HepG2 (cell line): ENCODE measurements at places on chromosomes 2 and 18. TPM values are rescaled to one million over a fixed set of nuclear protein-coding genes. Genes with fewer than 3 reads are reported as not detected.

The SDC1 gene
- total RNA-seq: 47.5 and 119 TPM in 2 replicates

The CROCC2 gene
- not detected in 2 replicates for total RNA-seq

The HOXD3 gene
- total RNA-seq: 0.08 and 0.09 TPM in 2 replicates

- DNase-seq: no peak
These were observed 13.5 kb upstream of the NPC1 start for GRCh38 chr18:23599809-23600208.

GRCh38 chr18:58321986-58322385 is 278.0 kb downstream of the NEDD4L start:
- DNase-seq: peak; percentile 50

DNA sequence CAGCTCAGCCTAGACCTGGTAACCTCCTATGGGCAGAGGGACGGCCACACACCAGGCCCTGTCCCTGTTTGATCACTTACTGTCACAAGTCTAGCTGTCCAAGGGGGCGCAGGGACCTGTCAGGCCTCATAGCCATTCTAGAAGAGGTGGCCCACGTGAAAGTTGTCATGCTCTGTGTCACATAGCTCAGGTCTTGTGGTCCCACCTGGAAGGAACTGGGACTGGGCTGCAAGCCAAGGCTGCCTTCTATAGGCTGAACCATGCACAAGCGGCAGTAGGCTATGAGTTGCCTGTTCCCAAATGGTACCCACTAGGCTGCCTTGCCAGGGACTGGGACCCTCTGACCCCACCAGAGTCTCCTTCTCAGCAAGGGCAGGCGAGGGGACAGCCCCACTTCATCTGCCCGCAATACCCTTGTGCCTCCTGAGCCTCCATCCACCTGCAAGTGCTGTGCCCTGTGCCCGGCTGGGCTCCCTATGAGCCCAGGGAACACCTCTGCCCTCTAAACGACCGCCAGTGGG is 177.5 kb downstream of the ANAPC1 start:
- no peak for DNase-seq

DNA sequence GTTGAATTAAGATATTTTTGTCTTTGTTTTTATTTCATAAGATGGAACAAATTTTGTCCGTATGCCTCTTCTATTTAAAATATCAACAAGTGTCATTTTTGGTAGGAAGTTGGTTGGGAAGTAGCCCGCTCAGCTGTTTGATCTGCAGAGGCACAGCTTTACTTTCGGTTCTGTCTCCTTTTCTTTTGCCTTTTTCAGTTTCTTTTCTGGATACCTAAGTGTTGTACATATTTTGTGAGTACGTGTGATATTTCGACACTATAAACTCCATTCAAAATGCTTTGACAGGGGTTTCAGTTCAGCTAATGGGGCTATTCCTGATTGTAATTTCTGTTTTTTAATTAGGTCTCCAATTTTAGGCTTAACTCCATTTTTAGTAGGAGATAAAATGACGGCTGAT is 1785.0 kb upstream of the LRRTM1 start:
- DNase-seq: no peak

GRCh38 chr2:139007130-139007529 is 226.9 kb upstream of the NXPH2 start:
- DNase-seq: no peak

DNA sequence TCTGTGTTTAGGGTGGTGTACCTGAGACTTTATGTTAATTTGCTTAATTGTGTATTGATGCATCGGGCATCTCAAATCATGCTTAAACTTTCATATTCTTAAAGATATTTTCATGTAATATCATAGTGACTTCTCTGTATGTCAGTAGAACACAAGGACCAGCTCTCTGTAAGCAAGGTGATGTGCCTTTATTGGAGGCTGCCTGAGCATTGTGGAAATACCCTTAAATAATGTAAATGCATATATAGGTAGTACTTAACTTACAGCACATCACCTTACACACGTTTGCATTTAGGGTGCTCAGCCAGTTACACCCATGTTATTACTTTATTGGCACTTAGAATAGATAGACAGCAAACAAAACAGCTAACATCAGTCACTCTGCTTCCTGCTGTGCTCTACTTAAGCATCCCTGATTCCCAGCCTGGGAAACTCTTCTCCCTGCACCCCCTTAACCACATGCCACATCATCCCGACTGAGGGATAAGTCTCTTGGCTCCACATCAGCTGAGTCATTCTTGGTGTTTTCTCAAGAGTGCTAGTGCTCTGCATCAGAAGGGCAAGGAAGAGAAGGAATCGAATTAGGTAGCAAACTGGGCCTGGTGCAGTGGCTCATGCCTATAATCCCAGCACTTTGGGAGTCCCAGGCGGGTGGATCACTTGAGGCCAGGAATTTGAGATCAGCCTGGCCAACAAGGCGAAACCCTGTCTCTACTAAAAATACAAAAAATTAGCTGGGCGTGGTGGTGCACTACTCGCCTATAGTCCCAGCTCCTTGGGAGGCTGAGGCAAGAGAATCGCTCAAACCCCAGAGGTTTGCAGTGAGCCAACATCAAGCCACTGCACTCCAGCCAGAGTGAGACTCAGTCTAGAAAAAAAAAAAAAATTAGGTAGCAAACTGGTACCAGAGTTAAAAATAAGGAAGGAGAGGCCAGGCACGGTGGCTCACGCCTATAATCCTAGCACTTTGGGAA is 108.7 kb downstream of the MAP3K20 start:
- DNase-seq: no peak

GRCh38 chr2:204971206-204971907 is 426.1 kb downstream of the PARD3B start:
- DNase-seq: no peak

DNA sequence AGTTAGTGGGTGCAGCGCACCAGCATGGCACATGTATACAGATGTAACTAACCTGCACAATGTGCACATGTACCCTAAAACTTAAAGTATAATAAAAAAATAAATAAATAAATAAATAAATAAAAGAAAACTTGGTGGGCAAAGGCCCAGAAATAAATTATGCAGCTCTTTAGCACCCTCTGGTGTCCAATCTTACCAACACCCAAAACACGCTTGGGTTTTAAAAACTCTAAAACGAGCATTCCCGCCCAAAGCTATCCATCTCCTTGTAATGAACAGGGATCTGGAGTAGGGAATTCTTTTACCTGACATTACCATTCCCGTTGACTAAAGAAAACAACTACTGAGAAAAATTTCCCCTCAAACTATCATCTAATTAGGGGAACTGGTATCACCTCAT is 2005.9 kb upstream of the CELF4 start:
- DNase-seq: peak; percentile 10

GRCh38 chr18:34352385-34353163 is 127.9 kb upstream of the NOL4 start:
- DNase-seq: peak; percentile 22

- no peak for DNase-seq
These were observed 19.5 kb downstream of the NFE2L2 start for GRCh38 chr2:177245010-177245422.

DNA sequence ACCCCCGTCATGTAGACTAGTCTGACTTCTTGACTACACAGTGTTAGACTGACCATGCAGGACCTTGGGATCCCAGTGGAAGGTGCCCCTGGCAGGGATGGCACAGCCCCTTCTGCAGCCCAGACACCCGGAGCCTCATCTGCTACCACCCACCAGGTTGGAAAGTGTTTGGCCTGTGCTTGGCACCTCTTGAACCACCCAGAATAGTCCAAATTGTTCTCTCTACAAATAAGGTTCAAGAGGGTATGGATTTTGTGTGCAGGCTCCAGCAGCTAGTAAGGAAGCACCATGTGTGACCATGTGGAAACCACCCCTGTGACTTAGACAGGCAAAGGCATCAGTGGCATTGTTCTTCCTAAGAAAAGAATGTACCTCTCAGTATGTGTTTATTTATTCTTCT is 18.4 kb downstream of the L3MBTL4 start:
- DNase-seq: no peak

- DNase-seq: no peak
These were observed 151.8 kb upstream of the KCTD1 start for GRCh38 chr18:26700201-26700600.

GRCh38 chr2:235854276-235854675 is 313.9 kb downstream of the GBX2 start:
- no peak for DNase-seq

DNA sequence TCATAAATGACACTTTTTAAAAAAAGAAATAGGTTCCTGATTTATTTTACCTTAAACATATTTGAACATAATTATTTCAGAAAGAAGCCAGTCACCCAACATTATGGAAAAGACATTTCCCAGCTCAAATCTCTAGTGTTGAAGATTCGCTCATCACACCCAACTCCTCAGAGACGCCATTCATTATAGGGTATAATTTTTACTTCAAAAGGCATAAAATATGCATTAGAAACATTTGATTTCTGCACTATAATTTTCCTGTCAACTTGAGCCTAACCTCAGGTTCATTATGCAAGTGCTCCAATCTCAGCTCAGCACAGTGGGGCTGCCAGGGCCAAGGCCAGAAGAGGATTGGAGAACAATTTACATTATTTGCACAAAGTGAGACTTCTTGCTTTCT is 58.8 kb upstream of the TTN start:
- DNase-seq: no peak
